ENCODE measurements at places on chromosomes 3 and 15.

- DNase-seq = no peak
Observed at GRCh38 chr3:55611121-55611520, 124.0 kb upstream of the WNT5A start.

DNA sequence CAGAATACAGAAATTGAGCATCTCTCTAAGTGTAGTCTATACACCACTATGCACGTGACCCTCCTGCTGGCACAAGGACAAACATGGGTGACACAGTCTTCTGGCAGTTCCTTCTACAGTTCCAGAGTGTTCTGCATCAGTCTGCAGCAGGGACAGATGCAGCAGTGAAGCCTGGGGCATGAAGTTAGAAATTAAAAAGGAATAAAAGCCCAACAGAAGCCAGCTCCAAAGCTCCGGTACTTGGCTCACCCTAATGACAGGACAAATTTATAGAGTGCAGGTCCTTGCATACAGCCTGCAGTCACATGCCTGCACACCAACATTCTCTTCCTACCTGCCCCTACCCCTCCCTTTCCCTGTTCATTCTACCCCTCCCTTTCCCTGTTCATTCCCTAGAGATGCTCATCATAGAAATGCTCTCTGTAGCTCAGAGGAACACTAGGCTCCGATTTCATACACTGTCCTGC, 15.0 kb downstream of the UACA start:
- DNase-seq = no peak

DNA sequence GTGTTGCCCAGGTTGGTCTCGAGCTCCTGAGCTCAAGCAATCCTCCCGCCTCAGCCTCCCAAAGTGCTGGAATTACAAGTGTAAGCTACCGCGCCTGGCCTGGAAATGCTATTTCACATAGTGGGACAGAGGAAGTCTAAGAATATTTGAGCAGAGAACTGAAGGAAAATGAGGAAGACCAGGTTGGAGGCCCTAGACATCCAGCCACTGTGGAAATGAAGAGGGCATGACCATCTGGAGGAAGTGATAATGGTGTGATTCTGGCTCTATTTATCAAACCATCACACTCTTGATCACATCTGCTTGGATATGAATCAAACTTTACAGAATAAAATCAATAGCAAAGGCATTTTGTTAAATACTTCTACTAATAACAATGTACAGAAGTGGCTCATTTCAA, 65.9 kb upstream of the ARHGEF3 start:
- no peak for DNase-seq

- DNase-seq = no peak
Observed at GRCh38 chr3:36677331-36678007, 86.9 kb downstream of the DCLK3 start.

GRCh38 chr3:63207066-63207590, 71.0 kb upstream of the SYNPR start:
- no peak for DNase-seq

- no peak for DNase-seq
Observed at GRCh38 chr15:101022876-101023275, 103.7 kb downstream of the LRRK1 start.
